ENCODE measurements at places on chromosomes 3 and 15.
A peak's percentile ranks its signal among the peaks of the same experiment; 100 is the strongest.

DNA sequence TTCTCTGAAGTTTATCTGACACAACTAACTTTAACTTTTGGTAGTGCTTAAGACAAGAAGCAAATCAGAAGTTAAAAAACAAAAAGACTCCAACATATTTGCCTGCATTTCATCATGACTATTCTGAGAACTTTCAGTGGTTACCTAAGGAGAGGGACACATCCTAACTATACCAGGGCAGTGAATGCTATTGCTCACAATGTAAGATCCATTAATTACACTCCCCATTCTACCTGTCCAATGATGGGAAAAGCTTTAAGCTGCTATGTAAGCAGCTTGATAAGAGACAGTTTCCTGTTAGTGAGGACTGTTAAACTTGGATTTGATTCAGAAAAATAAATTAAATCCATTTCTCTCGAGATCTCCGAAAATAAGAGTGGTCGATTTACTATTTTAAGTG is 37.5 kb downstream of the SERPINI1 start:
- DNase-seq, result no peak

- DNase-seq, result no peak
Measured at GRCh38 chr15:83570756-83571155, 83.2 kb upstream of the ADAMTSL3 start.

DNA sequence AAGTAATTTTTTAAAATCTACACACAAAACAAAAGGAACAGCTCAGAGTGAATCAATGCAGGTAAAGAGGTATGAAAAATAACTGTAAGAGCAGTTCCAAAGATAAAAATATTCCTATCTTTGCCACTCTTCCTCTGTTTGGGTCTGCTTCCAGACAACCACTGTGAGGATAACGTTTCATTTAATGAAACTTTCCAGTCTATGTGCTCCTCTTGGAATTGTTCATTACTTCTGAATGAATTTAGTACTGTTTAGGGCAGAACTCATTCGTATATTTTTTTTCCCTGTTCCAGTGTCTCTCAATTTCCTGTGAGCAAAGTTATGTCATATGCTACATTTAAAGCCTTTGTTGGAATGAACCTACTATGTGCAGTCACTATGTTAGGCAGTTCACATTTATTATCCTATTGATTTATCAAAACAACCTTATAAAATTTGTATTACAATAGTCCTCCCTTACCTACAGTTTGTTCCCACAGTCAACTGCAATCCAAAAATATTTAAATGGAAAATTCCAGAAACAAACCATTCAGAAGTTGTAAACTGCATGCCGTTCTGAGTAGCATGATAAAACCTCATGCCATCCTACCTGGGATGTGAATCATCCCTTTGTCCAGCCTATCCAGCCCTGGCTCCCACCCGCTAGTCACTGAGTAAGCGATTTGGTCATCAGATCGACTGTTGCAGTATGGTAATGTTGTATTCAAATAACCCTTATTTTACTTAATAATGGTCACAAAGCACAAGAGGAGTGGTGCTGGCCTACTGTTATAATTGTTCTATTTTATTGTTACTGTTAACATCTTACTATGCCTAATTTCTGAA is 98.1 kb downstream of the TMCC1 start:
- no peak for DNase-seq

- DNase-seq, result no peak
Measured at GRCh38 chr15:70286113-70286806, 188.5 kb upstream of the TLE3 start.

- no peak for DNase-seq
Measured at GRCh38 chr3:58235970-58236369, 1.6 kb upstream of the ABHD6 start.

DNA sequence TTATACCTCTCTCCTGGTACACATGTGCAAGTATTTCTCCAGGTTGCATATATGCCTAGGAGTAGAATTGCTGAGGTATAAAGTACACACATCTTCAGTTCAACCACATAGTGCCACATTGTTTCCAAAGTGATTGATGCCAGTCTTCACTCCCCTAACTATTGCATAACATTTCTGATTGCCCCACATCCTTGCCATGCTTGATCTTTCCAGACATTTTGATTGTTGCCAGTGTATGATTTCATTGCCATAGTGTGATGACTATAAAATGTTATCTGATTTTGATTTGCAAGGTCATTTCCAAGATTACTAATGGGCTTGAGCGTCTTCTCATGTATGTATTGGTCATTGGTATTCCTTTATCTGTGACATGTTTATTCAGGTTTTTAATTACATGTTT is 61.1 kb upstream of the MLF1 start:
- DNase-seq, result no peak

DNA sequence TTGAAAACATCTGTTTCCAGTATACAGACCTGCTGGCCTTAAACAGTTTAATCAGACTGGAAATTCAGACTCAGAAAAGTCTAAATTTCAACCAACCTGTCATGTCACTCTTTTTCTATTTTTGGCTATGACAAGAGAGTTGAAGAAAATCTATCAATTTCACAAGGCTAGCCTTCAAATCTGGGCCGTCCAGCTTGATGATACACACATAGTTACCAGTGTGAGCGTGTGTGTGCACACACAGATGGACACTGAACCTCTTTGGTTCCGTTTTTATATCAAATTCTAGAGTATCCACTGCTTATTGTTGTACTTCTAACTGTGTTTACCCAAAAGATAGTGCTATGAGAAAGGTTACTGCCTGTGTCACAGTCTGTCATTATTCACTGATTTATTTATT is 368.2 kb downstream of the LPP start:
- DNase-seq, result no peak

DNA sequence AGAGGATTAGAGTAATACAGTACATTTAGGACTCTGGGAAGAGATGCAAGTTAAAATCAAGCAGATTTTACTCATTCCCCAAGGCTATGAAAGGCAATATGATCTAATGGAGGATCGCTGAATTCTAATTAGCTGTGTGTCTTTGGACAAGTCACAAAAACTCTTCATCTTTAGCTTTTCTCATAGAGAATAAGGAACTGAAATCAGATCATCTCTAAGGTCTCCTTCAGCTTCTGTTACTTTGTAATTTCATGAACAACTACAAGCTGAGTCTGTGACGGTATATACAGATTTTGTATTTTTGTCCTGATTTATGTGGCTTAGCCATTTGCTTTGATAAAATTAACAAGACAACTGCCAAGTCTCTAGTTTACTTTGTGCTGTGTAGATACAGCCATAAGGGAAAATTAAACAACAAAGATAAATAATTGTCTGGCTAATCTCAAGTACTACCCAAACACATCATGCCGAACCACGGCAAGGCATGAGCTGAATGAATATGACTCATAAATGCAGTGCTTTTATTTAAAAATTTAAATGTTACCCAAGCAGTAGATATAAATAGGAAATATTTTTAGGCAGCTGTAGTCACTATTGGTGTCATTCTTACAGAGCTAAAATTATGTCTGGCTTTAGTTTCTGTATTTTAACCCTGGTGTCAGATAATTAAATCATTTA is 81.5 kb downstream of the GAP43 start:
- no peak for DNase-seq

DNA sequence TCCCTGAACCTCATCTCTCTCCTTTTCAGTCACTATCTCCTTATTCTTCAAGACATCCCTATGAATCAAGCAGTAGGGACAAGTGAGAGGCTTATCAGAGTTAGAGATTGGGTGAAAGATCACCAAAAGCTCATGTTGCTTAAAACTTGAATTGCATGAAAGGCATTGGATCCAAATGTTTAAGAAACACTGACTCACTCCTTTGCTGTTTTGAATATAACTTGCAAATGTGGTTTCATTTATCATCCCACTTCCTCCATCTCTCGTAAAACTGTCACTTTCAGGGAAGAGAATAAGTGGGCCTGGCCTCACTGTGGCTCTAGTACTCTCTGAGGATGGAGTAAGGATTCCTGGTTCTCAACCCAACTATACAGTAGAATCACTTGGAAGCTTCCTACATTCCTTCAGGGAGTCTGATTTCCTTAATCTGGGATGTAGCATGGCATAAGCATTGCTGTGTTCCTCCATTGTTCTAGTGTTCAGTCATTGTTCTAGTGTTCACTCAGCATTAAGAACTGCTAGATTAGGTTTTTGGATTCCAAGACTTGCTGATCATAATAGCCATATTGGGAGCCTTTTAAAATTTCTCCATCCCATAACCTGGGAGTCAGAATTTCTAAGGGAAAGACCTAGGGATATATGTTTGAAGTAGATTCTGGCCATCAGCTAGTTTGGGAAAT is 171.8 kb downstream of the TMEM108 start:
- DNase-seq, result no peak

- no peak for DNase-seq
Measured at GRCh38 chr3:34261001-34261385, 462.6 kb downstream of the PDCD6IP start.

GRCh38 chr15:23564821-23565394 is 566 bp upstream of the MKRN3 start:
- no peak for DNase-seq

DNA sequence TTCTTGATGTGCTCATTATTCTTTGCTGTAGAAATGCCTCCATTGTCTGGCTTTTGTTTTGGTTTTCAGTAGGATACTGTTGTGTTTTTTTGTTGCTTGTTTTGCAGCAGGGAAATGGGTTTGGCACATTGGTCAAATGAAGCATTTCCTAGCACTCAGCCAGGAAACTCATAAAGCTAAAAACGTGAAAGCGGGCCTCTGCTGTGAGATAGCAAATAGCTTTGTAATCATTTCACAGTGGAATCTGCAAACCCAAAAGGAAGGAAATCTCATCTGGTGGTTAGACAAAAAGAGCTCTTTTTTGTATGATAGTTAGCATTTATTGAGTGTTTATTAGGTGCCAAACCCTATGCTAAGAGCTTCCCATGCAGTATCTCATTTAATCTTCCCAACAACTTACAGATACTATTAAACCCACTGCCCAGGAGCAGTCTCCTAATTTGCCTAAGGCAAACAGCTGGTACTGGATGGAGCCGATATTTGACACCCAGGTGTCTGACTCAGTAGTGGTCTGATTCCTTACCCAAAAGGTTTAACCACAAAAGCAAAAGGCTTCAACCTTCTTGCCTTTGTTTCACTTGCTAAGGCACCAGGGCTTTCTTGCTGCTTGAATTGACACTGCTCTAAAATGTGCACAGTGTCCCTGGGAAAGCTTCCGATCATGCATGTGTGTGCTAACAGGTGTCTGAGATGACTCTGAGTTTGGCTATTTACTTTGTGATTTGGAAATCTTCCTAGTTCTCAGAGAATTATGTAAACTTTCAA is 527.9 kb upstream of the MDFIC2 start:
- no peak for DNase-seq

DNA sequence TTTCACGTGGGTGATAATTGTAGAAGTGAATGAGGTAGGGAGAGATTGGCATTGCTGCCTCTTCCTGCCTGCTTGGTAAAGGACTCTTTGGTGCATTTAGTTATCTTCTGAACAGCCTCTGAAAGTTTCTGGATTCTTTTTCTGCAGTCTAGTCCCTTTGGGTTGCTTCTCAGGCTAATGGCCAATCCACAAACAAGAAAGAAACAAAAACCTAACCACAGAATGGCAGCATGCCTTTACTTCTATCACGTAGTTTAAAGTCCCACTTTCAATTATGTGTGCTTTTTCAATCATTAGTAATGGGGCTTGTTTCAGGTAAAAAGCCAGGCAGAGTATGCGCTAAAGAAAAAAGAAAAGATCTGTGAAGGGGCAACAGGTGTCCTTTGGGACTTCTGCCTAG is 7.4 kb downstream of the FGF12 start:
- DNase-seq, result no peak

DNA sequence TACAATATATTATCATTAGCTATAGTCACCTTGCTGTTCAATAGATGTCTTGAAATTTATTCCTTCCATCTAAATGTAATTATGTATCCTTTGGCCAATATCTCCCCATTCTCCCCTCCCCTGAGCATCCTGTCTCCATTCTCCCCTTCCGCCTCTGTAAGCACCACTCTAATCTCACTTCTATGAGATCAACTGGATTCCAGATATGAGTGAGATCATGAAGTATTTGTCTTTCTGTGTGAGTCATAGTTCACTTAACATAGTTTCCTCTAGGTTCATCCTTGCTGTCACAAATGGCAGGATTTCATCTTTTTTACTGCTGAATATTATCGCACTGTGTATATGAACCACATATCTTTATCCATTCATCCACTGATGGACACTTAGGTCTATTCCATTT is 148.8 kb upstream of the NDN start:
- DNase-seq, result no peak

- DNase-seq, result peak; percentile 43
Measured at GRCh38 chr15:63277038-63277892, at the start of gene APH1B. Gene APH1B (plus strand): TSS chr15:63277605. CDS start chr15:63277624, 19 bp downstream.

GRCh38 chr15:80977627-80978036 is 12.0 kb downstream of the MESD start:
- DNase-seq, result peak; percentile 50

DNA sequence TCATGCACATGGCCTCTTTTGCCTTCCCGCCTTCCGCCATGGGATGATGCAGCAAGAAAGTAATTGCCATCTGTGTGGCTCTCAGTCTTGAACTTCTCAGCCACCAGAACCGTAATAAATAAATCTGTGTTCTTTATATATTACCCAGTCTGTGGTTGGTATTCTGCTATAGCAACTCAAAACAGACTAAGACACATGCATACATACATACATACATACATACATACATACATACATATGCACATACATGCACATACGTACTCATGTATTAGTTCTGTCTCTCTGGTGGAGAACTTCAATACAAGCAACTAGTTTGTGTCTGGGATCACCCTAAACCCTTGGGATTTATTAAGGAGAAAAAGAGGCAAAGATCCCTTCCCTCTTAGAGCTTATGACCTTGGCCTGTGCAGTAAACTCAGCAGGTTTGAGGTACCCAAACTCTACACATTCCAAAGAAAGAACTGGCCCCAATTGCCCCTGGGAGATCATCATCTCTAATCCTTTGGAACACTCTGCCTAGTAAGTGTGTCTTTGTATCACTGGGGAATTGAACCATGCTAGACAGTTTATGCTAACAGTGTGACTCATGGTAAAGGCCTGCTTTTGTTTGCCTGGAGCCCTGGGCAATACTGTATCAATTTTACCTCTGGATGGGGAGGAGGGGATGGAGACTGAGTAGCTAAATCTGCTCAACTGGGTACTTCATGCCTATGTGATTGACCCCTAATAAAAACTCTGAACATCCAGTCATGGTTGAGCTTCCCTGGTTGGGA is 115.6 kb upstream of the LMCD1 start:
- no peak for DNase-seq

- DNase-seq, result no peak
Measured at GRCh38 chr3:119457246-119457645, 6.2 kb downstream of the TMEM39A start.

GRCh38 chr3:162022911-162023310 is 526.3 kb downstream of the OTOL1 start:
- no peak for DNase-seq

GRCh38 chr15:71052356-71052755 is 62.9 kb upstream of the THSD4 start:
- DNase-seq, result no peak

DNA sequence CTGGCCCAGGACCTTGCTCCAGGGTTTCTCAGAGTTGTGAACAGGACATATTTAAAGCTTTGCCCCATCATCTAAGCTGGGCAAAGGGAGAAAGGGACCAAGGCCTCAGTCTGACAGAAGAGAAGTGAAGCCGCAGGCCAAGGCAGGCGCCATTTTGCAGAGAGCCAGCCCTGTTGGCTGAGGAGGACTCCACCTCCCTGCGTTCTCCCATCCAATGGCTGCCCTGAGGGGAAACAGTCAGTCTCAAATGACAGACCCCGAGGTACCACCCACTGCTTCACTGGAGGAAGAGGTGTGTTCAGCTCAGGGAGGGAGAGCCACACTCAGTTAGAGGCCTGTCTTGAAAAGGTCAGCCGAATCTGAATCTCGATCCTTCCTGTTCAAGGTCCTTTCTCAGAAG is 86.1 kb downstream of the ADAMTS17 start:
- DNase-seq, result no peak

Measured in amniotic stem cell (primary cell).